Left forelimb (tissue), 1 donor: ENCODE measurements at places on chromosomes 4 and X.

DNA sequence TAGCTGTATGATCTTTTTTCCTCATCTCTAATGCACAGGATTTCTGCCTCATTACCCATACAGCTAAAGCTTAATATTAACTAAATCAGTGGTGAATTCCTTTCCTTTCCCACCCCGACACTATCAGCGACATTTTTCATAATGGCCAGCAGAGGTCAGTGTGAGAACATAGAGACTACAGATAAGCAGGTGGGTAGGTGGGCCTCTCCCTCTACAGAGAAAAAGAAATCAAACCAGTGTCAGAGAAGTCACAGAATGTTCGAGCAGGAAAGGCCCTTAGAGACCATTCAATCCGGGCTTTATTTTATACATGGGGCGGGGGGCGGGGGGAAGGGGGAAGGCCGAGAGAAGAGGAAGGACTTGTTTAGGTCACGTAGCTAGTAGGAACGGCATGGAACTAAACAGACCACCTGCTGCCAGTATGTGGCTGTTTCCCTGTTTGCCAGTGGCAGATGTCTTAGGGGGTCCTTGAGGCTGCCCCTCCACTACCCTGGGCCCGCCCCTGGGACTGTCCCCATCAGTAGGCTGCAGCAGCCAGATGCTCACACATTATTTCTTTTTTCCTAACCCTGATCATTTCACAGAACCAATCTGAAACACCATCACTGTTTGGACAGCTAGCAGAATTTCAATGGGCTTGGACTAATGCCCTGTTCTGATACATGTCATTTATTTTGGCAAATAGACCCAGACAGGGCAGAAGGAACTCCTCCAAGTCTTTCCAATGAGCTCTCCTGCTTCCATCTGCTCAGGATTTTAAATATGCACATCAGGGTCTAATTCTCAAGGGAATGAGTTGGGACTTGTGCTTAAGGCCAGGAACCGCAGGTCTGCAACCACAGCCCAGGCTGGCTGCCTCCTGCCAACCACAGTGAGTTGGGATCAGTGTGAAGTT, 133.4 kb downstream of the ATG4A start:
- DNase-seq = no peak

GRCh38 chr4:17447675-17448298, 64.1 kb downstream of the QDPR start:
- no peak for DNase-seq

DNA sequence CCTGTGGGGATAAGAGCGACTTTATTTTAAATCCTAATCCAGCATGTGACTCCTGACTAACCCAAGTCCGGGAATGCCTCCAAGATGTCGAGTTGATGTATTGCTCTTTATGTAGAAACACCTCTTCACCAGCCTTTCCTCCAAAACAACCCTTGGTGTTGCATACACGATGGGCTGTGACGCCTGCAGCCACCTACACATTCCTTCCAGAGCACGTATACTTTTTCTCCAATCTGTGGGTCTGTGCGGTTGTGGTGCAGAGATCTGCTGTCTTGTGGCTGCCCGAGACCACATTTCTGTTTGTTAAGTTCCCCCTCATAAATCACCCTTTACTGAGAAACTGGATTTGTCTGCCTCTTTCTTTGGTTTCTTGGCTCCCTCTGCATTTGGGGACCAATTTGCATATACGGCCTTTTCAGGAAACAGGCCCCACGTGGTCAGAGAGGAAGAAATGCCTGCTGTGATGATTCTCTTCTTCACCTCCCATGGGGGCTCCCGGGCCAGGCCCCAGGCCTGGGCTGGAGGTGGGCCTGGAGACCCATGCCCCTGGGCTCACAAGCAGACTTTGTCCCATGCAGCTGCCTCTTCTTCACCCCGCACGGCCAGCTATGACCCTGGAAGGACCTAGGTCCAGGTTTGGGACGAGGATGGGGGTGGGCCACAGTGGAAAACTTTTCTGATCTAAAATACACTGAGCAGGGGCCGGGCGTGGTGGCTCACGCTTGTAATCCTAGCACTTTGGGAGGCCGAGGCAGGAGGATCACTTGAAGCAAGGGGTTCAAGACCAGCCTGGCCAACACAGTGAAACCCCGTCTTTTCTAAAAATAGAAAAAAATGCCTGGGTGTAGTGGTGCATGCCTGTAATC, 21.4 kb upstream of the AFAP1 start:
- no peak for DNase-seq

DNA sequence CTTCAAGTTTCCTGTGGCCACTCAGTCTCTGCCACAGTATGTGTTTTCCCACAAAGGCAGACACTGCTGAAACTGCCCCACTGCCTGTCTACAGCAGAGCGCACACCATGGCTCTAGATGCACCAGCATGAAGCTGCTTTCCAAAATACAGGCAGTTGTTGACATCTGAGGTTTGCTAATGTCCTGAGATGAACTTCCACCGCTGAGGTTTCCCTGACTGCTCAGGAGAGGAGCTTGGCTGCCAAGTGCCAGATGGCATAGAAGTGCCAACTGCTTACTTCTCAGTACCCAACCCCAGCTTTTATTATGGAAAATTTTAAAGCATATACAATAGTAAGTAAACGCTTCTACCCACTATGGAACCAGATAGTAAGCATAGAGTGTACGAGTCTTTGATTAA, 61.0 kb upstream of the EXOC1L start:
- DNase-seq = no peak

GRCh38 chr4:54588404-54588803, 69.4 kb upstream of the KIT start:
- DNase-seq = no peak
